Suprapubic skin (tissue), 4 donors: ENCODE measurements at places on chromosomes 5 and 9. TPM values are rescaled to one million over a fixed set of nuclear protein-coding genes. Genes with fewer than 3 reads are reported as not detected.

- no peak for DNase-seq
These were observed 107.2 kb downstream of the UBE2R2 start for GRCh38 chr9:33923998-33924701.

GRCh38 chr5:38420691-38421390 is 135.6 kb downstream of the LIFR start:
- no peak for DNase-seq

- no peak for DNase-seq
These were observed 49.9 kb downstream of the NFX1 start for GRCh38 chr9:33340186-33340585.

GRCh38 chr5:132457371-132458225 is 33.0 kb downstream of the IRF1 start:
- DNase-seq, result peak; percentile 80

- DNase-seq, result no peak
These were observed 187.5 kb downstream of the MED10 start for GRCh38 chr5:6190838-6191237.

- DNase-seq, result no peak
These were observed 62.1 kb upstream of the VLDLR start for GRCh38 chr9:2559192-2560152.

- no peak for DNase-seq
These were observed 219.7 kb downstream of the EFNA5 start for GRCh38 chr5:107451028-107451427.

DNA sequence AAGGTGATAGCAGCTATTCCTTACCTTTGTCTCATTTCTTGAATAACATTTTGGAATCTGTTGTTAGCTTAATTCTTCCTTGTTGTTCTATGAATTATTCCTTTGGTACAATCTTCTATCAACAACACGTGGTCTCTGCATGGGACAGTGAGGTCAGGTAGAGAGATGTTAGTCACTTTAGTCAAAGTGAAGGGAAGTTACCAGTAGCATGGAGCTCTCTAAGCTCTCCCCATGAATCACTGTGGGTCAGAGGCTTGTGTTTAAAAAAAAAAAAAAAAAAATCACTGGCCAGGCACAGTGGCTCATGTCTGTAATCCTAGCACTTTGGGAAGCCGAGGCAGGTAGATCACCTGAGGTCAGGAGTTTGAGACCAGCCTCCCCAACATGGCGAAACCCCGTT is 116.0 kb downstream of the GOLPH3 start:
- no peak for DNase-seq

DNA sequence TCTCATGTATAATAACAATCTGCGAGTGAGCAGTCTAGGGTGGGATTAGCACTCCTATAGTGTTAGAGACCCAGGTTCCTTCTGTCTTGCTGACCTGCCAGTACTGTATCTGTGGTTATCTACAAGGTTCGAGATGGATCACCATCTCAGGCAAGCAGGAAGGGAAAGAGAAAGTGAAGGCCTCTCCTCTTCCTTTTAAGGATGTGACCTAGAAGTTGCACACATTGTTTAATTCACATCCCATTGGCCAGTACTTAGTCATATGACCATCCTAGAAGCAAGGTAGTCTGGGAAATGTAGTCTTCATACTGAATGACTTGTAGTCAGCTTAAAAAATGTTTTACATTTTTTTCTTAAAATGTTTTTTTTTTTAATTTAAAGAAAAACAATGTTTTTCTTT is 168.6 kb downstream of the CARTPT start:
- DNase-seq, result no peak

- no peak for DNase-seq
These were observed 202.9 kb downstream of the MCTP1 start for GRCh38 chr5:95081982-95082381.

GRCh38 chr9:108565651-108566378 is 290.0 kb downstream of the ACTL7B start:
- no peak for DNase-seq

- DNase-seq, result no peak
These were observed 5.6 kb downstream of the HOMER1 start for GRCh38 chr5:79508354-79508753.

GRCh38 chr5:118236108-118236849 is 752.1 kb downstream of the DTWD2 start:
- DNase-seq, result no peak

GRCh38 chr9:19408316-19408692 is 505 bp upstream of the ACER2 start:
- DNase-seq, result peak; percentile 83

DNA sequence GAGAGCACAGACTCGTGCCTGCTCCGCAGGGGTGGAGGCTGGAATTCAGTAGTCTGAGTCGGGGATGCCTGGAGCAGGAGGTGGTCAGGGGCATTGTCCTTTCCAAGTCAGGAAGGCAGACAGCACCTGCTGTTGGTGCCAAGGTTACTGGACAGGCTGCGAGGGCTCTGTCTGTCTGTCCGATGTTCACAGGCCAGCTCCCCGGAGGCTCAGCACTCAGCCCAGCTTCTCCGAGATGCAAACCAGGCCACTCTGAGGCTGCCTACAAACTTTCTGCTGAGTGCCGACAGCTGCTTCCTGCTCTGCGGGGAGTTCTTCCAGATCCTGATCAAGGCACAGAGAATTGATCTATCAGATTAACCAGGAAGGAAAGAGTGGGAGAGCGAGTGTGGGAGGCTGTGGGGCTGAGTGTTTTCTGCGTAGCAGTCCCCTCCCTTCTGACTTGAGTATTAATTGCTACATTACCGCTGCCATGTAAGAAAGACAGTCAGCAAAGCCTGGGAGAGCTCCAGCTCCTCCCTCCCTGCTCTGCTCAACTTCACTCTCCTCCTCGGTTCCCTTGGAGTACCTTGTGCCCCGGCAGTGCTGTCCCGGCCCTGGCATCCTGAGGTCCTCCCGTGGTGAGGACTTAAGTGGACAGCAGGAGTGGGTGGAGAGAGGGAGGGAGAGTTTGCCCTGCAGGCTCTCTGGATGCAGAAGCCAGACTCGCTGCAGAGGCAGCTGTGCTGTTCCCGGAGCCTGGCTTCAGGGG is 36.0 kb downstream of the KCNMB1 start:
- no peak for DNase-seq

DNA sequence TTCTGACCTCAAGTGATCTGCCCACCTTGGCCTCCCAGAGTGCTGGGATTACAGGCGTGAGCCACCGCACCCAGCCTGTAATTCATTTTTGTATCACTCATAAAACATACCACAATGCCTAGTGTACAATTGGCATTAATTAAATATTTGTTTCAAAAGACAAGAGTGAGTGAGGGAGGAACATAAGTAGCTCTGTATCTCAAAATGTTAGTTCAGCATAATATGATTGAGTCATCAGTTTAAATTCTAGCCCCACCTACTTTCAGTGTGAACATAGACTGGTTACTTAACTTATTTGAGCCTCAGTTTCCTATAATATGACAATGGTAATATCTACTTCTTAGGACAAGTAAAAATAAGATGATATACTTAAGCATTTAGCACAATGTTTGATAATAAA is 26.9 kb downstream of the INVS start:
- DNase-seq, result no peak

DNA sequence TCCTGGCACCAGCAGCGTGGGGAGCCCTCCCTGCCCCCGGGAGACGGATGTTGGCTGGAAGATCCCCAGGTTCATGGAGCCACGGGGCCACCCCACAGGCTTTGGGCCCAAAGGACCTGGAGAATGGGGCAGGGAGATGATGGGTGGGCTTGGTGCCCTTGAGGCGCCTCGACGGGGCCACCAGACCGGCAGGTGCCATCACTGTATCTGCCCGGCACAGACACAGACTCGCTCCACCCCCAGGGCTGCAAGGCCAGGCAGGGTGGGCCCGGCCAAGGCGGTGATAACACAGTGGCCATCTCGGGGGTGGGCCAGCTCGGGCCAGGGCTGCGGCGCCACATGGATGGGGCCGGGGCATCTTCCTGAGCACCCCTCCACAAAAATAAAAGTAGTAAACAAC is 35.0 kb upstream of the EGFL7 start:
- no peak for DNase-seq

DNA sequence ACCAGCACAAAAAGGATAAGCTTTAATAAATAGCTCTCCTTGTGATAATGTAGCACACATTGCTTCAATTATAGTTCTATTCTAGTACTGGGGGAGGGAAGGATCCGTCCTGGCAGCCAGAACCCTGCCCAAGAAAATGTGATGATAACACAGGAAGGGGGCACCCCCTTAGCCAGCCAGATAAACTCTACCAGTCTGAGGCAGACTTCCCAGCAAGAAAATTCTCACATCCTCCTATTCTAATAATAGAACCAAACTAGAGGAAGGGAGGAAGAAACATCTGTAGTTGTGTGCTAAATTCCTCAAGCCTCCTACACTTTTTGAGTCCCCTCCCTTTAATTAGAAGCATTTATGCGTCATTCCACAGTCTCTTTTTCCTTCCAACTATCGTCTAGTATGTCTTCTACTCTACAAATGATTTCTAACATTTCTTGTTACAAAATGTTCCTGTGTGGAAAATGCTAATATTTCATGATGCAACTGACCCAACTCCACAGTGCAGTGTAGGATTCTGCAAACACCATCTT is 261.0 kb downstream of the SEMA5A start:
- no peak for DNase-seq

GRCh38 chr9:6855860-6856259 is 98.1 kb downstream of the KDM4C start:
- no peak for DNase-seq

DNA sequence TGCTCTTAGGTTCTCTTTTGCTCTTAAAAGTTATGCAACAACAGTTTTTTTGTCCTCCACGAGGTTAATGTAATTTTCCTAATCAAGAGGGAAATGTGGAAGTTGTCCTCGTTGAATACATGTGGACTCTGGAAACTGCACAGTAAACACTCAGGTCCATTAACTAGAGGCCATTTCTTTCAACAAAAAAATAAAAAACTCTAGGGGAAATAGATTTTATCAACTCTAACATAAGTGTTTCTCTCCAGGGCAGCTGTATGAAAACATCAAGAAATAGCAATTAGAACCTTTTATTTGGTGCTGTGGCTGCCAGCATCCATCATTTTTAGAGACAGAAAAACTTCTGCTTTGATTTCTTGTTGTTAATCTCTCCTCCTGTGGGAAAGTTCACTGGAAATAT is 288.6 kb downstream of the ICE1 start:
- no peak for DNase-seq

DNA sequence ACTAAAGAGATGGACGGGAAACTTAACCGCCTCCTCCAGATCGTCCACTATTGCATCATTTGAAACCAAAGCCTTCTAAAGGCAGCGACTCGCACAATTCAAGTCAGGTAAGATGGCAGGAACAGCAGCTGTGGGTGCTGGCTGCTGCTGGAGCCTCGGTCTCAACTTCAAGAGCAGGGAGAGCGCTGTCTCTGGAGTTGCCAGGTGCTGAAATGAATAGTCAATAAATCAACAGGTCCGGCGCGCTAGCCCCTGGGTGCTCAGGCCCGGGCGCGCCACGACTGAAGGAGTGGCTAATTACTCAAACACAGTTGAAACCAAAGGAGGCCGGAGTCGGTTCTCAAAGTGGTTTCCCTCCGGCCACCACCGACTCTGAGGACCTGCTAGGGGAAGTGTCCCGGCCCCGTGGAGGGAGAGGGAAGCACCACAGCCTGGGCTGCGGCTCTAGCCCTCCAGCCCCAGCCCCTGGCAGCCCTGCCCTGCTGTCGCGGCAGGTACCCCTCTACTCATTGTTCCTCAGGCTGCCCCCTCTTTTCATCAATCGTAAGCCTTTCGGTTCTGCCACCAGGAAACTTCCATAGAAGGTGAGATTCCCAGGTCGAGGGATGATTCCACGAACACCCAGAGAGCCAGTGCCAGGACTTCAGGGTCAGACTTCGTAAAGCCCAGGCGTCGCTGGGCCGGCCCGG is 804 bp downstream of the TTC39B start:
- peak; percentile 84 for DNase-seq

- DNase-seq, result no peak
These were observed 18.6 kb downstream of the CTNNAL1 start for GRCh38 chr9:108994695-108995094.

GRCh38 chr9:106868087-106868486 is 5.1 kb downstream of the ZNF462 start:
- no peak for DNase-seq

DNA sequence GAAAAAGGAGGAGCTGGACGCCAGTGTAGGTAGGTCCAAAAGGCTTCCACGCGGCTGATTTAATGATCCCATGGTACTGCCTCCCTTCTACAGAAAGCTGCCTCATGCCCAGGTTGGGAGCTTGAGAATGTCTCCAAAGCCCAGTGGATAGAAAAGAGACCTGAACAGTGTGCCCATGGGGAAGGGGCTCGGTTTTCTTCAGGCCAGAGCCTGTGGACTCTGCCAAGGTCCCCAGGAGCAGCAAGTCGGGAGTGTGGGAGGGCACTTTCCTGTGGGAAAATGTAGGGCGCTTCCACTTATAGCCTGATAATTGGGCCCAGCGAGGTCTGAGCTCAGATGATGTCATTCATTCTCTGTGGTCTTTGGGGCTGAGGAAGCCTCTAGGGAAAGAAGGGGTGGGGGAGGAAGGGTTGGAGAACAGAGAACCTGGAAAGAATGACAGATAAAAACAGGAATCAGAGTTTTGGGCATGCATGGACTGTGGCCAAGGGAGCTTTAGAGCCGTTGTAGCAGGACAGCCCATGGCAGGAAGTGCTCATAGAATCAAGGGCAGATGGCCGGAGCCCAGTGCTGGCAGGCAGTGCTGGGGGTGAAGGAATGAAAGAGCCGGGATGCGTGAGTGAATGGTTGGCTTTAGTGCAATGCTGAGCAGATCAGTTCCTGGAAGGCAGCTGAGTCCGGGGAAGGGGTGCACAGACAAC is 42.5 kb upstream of the SH3PXD2B start:
- DNase-seq, result peak; percentile 70

STKLD1 gene
- total RNA-seq, result not detected

BRD3OS gene
- 10.4 TPM for total RNA-seq

FABP6 gene
- not detected for total RNA-seq

F2RL1 gene
- 100 TPM for total RNA-seq

CDKN2B gene
- 59.9 TPM for total RNA-seq

HSPB3 gene
- total RNA-seq, result 1.1 TPM

DIAPH1 gene
- 115 TPM for total RNA-seq

LCNL1 gene
- not detected for total RNA-seq

SHOC1 gene
- total RNA-seq, result 1.2 TPM

FOCAD gene
- total RNA-seq, result 64.5 TPM

ELOVL7 gene
- total RNA-seq, result 41.3 TPM

IL4 gene
- total RNA-seq, result not detected

SLC34A1 gene
- total RNA-seq, result not detected

PLAC8L1 gene
- total RNA-seq, result not detected

CD74 gene
- 433 TPM for total RNA-seq

GLDC gene
- 3.6 TPM for total RNA-seq

C9 gene
- total RNA-seq, result not detected

RMND5B gene
- 60.6 TPM for total RNA-seq
